Renal pelvis (tissue), 12 donors: ENCODE measurements at places on chromosomes 11 and 22. TPM values are rescaled to one million over a fixed set of nuclear protein-coding genes. Genes with fewer than 3 reads are reported as not detected.

TRIM29 gene
- polyA plus RNA-seq = 1.7 TPM

NCF4 gene
- polyA plus RNA-seq = 2.8 TPM

CAT gene
- polyA plus RNA-seq = 174 TPM

PSMA1 gene
- polyA plus RNA-seq = 159 TPM

MYOD1 gene
- polyA plus RNA-seq = not detected

DRD4 gene
- polyA plus RNA-seq = 3.8 TPM

DKK3 gene
- 46.0 TPM for polyA plus RNA-seq

KAT5 gene
- 83.6 TPM for polyA plus RNA-seq

TSPO gene
- polyA plus RNA-seq = 30.5 TPM

RASD2 gene
- polyA plus RNA-seq = 2.6 TPM

GAL3ST1 gene
- 36.9 TPM for polyA plus RNA-seq

MRGPRX3 gene
- not detected for polyA plus RNA-seq

ZBED4 gene
- polyA plus RNA-seq = 18.7 TPM

APOL4 gene
- polyA plus RNA-seq = 5.2 TPM

MPZL3 gene
- polyA plus RNA-seq = 5.5 TPM

IGLL1 gene
- 0.61 TPM for polyA plus RNA-seq

SPI1 gene
- polyA plus RNA-seq = 3.7 TPM

DNA sequence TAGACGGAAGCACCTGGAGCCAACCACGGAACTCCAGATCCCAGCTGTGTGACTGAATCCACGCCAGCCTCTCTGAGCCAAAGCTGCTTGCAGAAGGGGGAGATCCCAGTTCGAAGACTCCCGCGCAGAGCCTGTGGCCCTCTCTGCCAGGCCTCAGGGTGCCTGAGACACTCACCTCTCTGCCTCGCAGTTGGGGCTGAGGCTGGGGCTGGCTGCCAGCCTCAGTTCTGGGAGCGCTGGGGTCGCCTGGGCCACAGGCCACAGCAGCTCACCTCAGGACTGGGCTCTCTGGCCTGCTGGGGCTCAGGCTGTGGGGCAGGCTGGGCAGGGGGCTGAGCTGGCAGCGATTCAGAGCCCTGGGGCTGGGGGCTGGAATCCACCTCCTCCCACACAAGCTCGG is 8.2 kb upstream of the IGF2 start:
- no peak for DNase-seq

DNA sequence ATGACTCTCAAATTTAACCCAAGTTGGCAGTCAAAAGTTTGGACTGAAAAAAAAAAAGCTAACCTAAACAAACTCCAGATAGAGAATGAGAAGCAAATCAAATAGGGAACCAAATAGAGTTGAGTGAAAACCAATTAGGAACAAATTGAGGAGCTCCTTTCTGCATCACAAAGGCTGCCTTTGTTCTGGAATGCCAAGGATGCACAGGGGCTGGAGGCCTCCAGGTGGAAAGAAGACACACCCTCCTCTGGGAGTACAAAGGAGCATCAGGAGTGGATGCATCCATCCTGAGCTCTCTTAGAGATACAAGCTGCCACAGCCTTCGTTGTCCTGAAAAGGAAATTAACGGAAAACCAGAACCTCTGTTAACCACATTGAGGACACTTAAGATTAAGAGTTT is 73.3 kb downstream of the MRGPRX1 start:
- no peak for DNase-seq

- DNase-seq = no peak
Observed at GRCh38 chr11:83330303-83330702, 44.1 kb upstream of the CCDC90B start.

- no peak for DNase-seq
Observed at GRCh38 chr11:68936676-68937620, 33.3 kb downstream of the IGHMBP2 start.

DNA sequence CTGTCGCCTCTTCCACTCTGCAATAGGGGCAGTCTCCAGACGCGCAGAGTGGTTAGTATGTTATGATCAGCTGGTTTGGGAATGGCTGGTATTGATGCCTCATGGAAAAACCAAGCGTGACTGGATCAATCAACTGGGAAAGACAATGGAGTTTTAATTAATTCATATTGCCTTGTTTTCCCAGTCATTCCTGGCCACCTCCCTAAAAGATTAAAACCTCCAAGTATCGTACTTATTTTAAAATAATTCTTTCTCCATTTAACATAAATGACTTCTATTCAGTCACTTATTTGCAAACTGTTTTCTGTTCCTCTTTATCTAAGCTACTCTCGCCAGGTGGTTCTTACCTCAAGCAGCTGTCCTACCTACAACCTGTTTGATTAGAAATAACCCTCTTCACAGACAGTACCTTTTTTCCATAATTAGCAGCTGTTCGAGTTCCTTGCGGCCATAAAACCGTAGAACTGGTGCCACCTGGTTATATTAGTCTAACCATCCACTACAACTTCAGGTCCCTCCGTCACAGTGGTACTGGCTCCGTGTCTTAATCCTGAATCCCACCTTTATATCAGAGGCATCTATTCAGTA is 898 bp downstream of the ZNF215 start:
- no peak for DNase-seq

DNA sequence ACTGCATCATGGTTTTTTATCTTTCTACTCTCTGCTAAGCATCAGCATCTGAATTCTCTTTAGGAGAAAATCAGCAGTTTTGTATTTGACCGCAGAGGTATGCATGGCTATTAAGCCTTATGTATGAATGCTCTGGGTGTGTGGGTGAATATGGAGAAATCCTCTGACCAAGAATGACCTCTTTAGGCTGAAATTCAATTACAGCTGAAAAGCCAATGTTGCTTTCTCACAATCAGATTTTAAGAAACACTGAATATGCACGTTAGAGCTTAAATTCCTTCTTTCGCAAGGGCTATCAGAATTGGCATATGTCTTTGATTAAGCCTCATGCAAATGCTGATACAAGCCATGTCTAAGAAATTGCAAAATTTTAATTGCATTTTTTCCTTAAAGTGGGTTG is 43.2 kb downstream of the ARHGAP42 start:
- no peak for DNase-seq

GRCh38 chr11:33996498-33997454 is 54.8 kb upstream of the CAPRIN1 start:
- DNase-seq = peak; percentile 67

GRCh38 chr22:45202333-45203149 is 38.2 kb downstream of the KIAA0930 start:
- no peak for DNase-seq

DNA sequence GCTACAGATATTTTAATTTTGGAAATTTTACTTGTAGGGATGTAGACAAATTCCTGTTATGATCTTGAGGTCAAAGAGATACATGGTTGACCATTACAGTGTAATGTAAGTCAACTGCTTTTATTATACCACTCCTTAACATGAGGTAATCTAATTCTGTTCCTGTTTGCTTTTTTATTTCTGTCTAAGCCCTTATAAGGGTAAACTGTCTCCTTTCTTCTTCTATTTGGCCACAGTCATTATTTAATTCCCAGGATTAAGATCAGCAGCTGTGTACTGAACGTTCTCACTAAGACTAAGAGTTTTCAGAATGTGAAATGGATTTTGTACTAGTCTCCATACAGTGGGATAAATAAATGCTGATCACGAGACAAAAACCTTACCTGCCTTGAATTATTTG is 32.8 kb downstream of the C2CD3 start:
- DNase-seq = no peak

GRCh38 chr22:39381009-39381755 is 18.4 kb upstream of the TAB1 start:
- DNase-seq = no peak

GRCh38 chr11:20090654-20091374 is 69.5 kb downstream of the DBX1 start:
- no peak for DNase-seq

DNA sequence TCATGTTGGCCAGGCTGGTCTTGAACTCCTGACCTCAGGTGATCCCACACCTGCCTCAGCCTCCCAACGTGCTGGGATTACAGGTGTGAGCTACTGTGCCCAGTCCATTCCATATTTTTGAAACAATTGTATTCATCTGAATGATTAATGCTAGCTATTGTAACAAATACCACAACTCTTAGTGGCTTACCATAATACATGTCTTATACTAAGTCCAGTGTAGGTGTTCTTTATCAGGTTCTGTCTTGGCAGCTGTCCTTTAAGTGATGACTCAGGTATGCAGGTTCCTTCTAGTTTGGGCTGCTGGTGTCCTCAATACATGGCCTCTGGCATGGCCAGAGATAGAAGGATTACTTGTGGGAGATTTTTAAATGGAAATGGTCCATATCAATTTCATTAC is 39.0 kb downstream of the UVRAG start:
- DNase-seq = no peak

DNA sequence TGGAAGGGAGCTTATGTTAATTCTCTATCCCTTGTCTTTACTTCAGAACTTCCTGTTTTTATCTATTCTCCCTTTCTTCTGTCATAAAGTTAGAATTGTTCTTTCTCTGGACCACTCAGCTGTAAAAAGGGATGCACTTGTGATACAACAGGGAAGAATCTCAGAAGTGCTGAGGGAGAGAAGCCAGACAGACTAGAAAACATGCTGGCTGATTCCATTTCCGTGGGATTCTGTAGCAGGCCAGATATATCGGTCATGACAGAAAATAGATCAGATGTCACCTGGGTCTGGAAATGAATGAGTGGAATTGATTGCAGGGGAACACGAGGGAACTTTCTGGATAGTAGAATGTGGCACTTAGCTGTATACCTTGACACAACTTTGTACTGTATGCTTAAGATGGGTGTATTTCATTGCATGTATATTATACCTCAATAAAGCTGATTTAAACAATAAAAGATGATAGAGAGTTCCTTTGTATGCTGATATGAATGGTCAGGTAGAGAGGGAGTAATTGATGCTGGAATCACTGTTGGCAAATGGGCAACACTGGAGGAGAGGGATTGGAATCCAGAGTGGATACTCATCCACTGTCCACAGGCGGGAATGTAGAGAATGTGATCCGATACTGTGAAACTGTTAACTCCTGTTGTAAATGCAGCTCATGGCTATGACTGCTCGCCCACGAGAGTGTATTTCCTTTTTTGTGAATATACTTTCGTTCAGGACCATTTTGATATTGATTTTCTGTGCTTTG is 59.6 kb downstream of the ATXN10 start:
- no peak for DNase-seq

GRCh38 chr11:77884186-77884828 is 63.4 kb downstream of the AAMDC start:
- no peak for DNase-seq

GRCh38 chr11:101128571-101129202 is 926 bp downstream of the PGR start:
- no peak for DNase-seq

GRCh38 chr11:11844272-11844671 is 2.5 kb downstream of the USP47 start:
- no peak for DNase-seq

DNA sequence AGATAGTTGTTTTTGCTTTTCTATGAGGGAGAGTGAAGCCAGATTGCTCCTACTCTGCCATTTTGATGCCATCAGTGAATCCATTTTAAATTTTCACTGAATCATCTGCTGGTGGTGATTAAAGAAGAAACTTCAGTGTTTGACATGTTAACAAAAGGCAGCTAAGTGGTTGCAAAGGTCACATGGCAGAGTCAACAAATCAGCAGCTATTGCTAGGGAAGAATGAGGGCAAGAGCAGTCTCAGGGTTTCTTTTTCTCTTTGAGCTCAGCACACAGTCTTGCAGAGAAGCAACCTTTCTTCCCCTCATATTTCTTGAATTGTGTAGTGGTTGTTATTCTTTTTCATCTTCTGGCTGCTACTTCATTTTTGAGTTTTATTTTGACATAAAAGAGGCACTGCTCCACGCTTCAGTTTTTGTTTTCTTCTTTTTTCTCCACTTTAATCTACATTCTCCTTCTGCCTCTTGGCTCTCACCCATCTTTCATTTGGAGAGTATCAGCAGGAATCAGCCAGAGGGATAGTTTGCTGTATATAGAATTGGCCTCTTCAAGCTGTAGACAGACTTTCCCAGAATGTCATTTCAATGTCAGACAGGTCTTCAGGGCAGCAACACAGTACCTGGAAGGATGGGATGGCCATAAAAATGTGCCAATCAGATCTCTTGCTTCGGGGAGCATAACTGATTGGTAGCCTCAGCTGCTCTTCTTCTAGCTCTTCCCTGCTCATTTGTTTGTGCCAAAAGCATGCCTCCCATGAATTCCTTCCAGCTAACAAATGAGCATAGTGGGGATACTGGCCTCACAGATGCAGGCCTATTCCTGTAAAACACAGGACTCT is 153.9 kb downstream of the TRPC6 start:
- DNase-seq = no peak

GRCh38 chr11:44868021-44868420 is 82.7 kb downstream of the TP53I11 start:
- no peak for DNase-seq

- no peak for DNase-seq
Observed at GRCh38 chr22:33315954-33316353, 257.8 kb upstream of the SYN3 start.

- no peak for DNase-seq
Observed at GRCh38 chr11:86696451-86696850, 24.0 kb upstream of the ME3 start.

- DNase-seq = no peak
Observed at GRCh38 chr11:113894421-113894996, 10.1 kb upstream of the HTR3B start.

DNA sequence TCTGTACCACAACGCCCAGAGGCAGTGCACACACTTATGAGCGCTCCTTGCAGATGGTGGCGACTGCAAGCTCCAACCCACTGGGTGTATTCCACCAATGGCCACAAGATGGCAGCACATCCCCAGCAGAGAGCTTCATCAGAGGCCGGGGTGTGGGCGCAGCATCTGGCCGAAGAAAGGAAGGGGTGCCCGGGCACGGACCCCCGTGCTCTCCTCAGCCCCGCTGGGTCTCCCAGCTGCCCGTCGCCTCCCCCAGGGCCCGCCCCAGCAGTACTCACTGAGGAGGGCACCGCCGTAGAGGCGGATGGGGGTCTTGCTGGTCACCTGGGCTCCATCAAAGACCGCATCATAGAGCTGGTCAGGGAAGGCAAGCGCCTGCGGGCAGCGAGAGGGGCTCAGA is 14.2 kb downstream of the TP53I11 start:
- peak; percentile 63 for DNase-seq

GRCh38 chr22:29503811-29504372 is 23.9 kb downstream of the NEFH start:
- no peak for DNase-seq

DNA sequence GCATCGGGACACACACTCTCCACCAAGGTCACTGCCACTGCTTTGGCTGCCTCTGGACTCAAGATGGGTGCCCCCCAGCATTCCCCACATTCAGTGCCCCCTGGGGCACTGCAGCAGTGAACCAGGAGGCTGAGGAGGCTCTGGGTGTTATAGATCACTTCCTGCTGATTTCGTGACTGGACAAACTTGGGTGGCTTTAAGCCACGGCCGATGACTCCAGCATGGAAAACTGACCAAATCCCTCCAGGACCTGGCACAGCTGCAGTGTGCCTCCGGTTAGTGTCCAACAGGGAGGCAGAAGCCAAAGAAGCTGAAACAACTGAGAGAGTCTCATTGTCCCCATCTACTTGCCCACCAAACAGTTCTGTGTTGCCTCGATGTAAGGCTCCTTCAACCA is 1.2 kb upstream of the GANAB start:
- no peak for DNase-seq

DNA sequence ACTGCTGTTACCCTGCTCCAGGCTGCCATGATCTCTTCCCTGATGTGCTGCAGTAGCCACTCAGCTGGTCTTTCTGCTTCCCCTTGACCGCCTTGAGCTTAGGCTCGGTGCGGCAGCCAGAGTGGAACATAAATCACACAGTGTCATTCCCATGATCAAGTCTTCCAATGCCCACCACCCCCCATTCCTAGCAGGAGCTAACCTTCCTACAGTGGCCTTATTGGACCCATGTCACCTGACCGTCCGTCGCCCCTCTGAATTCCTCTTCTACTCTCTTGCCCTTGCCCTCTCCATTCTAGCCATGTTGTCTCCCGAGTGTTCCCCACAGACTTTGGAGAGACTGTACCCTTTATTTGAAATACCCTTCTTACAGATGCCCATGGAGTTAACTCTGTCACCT is 43.4 kb downstream of the OTOG start:
- DNase-seq = no peak
